ENCODE measurements at places on chromosomes 4 and X.

GRCh38 chr4:103011378-103012025 is 8.0 kb downstream of the SLC9B1 start:
- DNase-seq: no peak

DNA sequence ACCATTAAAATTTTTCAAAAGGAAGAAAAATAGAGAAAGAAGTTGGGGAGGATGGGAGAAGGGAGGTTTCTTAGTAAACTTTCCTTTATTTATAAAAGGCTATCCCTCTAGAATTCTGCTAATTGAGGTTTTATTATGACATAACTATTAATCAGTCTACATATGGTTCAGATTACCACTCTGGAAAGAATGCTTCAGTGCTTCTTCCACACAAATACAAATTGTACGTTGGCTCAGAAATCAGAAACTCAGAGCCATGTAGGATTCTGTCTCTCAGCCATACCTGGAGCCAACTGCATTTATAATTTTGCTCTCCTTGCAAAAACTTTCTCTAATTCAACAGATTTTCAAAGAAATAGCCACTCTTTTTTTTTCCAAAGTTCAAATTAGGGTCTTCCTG is 37.1 kb downstream of the SRPX start:
- DNase-seq: no peak

- DNase-seq: no peak
Observed at GRCh38 chr4:53782458-53782845, 191.2 kb upstream of the LNX1 start.

DNA sequence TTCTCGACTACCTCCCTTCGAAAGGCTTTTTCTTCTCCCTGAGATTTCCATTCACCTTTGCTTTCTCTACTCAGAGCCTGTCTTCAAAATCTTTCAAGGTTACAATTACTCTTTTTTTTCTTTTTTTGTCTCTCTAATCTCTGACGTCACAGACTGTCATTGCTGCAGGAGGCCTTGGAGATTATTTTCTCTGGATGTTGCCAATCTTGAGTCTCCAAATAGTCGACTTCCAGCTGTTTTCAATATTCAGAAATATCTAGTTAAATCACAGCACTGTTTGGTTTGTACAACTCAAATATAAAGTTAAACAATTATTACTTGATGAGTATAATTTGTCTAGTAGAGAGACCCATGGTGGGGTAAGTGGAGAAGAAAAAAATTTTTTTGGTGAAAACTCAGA is 359.0 kb upstream of the BOD1L1 start:
- no peak for DNase-seq

DNA sequence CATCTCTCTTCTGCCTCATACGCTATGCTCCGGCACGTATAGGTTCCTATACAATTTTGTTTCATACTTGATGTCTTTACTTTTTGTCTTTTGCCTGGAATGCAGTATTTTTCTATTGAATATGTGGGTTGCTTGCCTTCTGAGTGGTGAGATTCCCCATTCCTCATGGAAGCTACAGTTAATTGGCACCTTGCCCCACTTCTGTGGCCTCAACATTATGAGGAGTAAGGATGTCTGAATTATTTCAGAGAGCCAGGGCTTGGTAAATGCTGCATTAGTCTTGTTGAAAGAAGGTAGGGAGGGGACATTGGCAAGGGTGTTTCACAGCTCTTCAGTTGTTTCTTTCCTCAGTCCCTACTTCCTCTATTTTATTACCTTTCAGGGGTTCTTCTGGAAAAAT is 23.0 kb downstream of the CDKL5 start:
- DNase-seq: no peak

DNA sequence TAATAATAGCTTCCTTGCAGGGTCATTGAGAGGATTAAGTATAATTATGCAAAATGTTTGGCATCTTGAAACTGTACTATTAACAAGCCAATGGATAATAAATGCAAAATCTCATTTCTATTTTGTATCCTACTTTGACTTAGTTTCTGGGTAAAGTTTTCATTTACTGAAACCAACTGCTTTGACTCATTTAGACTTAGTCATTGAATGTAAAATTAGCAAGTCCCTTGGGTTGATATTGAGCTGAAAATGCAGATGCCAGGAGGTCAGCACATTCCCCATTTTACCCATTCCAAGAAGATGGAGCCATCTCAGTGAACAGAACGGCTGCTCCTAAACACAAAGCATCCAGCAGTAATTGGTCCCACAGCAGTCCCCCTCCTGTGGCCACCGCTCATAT is 74.7 kb upstream of the GATB start:
- DNase-seq: no peak

DNA sequence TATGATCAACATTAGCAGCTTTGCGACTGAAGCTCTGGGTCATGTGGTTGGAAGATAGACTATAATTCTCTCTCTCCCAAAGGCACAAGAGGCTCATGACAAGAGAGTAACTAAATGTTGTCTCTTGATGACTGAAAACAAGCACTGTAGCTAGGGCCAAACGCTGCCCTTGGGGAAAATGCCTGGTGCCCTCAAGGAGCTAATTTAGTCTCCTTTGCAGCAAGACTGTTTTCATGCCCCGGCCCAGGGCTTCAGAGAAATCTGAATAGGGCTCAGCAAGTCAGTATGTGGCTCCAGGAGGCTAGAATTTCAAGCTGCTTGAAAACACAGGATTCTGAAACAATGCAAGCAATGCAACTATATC is 411.9 kb downstream of the GPAT3 start:
- no peak for DNase-seq

DNA sequence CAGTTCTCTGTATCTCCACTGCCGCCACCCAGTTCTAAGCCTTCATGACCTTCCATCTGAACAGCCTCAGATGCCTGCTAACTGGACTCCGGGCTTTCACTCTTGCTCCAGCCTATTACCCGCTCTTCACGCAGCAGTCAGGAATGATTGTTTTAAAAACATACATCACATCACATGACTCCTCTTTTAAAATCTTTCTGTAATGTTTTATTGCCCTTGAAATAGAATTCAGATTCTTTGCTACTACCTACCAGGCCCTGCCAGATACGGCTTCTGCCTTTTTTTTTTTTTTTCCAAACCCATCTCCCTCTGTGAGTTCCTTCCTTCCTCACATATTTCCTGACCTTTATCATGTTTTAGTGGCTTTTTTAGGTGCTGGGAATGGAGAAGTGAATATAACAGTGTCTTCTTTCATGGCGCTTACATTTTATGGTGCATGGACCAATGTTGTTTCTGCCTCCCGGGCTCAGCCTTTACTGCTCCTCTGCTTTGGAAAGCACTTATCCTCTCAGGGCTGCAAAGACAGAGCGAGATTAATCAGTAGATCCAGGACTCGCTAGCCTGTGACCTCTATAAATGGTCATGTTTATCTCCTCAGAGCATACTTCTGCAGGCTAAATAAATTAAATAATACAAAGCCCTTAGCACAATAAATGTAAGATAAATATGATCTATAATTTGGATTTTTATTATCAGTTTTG is 58.0 kb downstream of the FBXO8 start:
- no peak for DNase-seq

DNA sequence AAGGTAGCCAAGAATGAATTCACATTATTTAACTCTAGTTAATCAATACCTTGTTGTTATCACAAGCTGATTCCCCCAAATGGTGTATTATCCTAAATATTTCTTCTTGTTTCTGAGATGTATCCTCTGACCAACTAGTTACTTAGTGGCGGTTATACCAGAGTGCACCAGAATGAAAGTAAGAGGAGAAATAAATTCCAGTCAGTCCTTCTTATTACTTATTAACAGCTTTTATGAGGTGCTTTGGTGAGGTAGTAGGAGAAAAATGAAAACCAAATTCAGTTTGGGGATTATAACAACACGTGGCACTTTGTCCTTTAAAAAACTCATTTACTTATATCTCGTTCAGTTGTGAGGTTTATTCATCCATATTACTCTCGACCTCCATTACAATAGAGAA is 101.9 kb downstream of the AMMECR1 start:
- no peak for DNase-seq

DNA sequence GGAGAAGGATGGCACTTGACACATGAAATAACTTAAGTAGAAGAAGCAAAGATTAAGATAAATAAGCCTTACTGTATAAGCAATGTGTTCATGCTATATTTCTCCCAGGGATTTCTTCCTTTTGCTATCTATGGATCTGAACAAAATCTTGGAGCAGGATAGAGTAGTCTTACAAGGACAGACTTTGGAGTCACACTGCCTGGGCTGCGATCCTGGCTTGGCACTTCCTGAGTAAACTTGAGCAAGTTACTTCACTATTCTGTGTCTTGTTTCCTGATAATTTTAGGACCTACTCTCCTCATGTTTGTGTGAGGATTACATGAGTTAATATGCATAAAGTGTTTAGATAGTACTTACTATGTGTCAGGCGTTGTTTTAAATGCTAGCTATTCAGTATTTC is 340.0 kb upstream of the MAOA start:
- no peak for DNase-seq

DNA sequence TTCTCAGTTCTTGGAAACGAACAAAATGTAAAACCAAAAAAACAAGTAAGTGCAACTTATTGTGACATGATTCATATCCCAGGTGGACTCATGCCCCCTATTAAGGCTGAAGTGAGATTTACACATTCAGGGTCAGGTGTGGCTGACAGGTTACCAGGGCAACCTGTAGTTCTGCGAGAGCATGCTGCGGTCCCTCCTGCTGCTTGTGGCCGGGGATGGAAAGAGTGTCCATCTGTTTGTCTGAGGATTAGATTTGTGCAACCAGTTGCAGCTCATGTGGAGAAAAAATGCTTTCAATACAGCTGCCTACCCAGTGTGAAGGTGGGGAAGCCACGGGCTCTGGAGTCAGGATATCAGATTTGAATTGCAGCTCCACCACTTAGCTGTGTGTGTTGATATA is 78.8 kb downstream of the FAM184B start:
- DNase-seq: no peak

GRCh38 chrX:69082753-69083150 is 82.5 kb downstream of the PJA1 start:
- no peak for DNase-seq

- DNase-seq: no peak
Observed at GRCh38 chr4:128454881-128455280, 167.3 kb upstream of the PGRMC2 start.

All from CD4-positive, alpha-beta T cell treated with Interleukin-2 at 100 ng/mL for 4 hours (primary cell).